ENCODE measurements at places on chromosomes 6 and 20. TPM values are rescaled to one million over a fixed set of nuclear protein-coding genes. Genes with fewer than 3 reads are reported as not detected.

- DNase-seq: no peak
These were observed 24.0 kb downstream of the CMTR1 start for GRCh38 chr6:37456816-37457560.

GRCh38 chr20:39792334-39792733 lies 830.2 kb downstream of the DHX35 start:
- no peak for DNase-seq

GRCh38 chr6:140504776-140505175 lies 1130.3 kb upstream of the CITED2 start:
- DNase-seq: no peak

GRCh38 chr6:90187437-90188121 lies 109.1 kb downstream of the BACH2 start:
- DNase-seq: no peak

DNA sequence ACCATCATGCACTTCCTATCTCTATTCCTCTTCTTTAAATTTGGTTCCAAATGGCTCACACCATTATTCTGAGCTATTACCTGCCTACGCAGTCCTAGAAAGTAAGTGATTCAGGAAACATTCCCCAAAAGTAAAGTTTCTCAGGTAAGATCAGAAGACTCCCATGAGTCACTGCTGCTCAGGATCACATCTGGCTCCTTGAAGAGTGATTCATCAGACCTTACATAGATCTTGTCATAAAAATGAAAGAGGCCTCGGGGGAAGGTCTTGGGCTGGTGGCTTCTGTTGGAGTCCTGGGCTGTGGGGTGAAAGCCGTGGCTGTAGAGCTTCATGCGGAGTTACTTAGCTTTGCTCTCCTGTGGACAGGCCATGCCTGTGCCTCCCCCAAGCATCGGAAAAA lies 35.9 kb downstream of the PLG start:
- no peak for DNase-seq

DNA sequence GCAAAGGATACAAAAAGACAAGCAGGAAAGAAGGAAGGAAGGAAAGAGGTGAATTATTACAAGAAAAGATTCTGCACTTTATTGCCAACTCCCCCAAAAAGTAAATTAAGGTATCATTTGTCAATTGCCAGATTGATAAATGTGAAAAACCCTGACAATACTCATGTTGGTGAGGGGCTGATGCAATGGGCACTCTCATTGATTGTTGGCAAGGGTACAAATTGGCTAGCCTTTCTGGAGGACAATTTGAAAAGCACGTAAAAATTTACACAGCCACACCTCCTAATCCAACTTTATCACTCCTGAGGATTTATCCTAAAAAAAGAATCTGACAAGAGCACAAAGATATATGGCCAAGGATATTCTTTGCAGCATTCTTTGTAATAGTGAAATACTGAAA lies 47.7 kb downstream of the SCML4 start:
- no peak for DNase-seq

GRCh38 chr6:51282026-51282425 lies 463.4 kb downstream of the TFAP2B start:
- no peak for DNase-seq

- DNase-seq: no peak
These were observed 167.2 kb upstream of the MAP3K7 start for GRCh38 chr6:90753820-90754643.

- no peak for DNase-seq
These were observed 53.9 kb downstream of the AKAP12 start for GRCh38 chr6:151293688-151294016.

DNA sequence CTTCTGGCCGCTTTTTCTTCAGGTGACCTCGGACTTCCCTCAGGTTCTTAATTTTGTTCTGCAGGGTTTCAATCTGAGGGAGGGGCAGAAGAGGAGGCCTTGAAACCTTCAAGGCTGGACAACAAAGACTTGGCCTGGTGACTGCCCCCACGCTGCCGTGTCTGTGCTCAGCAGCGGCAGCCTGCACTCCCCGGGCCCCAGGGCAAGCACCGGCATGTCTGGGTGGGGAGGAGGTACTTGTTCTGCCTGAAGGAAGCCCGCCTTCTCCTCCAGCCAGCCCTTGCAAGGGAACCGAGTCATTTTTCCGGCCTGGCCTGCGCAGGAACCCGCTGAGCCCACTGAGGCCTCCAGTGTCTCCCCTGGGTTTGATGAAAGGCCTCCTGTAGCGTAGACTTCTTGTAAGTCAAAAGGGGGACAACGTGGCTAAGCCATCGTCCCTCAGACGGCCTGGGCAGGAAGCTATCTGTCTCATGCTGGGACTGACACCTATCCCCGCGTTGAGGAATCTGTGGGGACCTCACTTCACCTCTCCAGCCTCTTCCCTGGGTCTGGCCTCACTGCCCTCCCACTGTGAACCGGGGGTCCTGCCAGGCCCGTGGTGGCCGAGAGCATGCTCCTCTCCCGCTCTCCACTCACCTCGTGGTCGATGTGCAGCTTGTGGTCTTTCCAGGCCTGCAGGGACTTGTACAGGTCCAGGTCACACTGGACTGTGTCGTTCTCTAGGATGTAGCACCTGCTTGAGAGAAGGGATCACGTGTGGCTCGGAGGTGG lies 119.9 kb downstream of the SULF2 start:
- DNase-seq: no peak

GRCh38 chr6:33897189-33897780 lies 93.5 kb upstream of the MLN start:
- no peak for DNase-seq

DNA sequence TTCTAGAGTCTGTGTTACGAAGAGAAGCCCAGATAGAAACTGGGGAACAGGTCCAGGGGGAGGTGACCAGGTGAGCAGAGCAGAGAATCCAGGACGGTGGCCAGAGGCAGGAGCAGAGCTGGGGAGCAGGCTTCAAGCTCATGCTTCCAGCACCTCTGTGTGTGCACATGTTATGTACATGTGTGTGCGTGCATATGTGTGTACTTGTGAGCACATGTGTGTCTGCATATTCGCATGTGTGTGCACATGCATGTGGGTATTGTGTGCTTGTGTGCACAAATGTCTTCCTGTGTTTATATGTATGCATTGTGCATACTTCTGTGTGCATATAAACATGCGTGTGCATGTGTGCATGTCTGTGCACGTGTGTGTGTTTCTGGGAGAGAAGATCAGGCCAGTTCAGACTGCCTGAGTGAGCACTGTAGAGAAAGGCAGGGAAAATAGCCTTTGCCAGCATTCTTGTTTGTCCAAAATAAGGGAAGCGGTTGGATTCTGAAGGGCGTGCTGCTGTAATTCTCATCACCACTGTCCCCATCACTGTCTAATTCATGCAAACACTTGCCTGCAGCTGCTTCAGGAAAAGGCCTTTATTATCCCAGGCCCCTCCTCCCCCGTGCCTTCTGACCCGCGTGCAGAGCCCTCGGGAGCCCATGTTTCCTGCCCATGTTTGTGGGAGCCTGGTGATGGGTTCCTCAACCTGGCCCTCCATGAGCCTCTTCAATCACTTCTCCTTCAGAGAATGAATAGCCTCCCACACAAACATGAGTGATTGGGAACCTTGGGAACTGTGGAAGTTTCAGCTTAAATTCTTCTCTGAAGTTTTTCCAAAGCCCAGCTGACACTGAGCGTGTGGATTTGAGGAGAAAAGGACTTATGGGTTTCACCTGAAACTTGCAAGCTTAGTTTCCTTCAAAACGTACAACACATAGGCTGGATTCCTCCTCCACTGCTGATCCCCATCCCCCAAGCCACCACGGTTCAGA lies 161.7 kb upstream of the AFDN start:
- DNase-seq: no peak

GRCh38 chr6:39685938-39686337 lies 39.3 kb downstream of the KIF6 start:
- no peak for DNase-seq

DNA sequence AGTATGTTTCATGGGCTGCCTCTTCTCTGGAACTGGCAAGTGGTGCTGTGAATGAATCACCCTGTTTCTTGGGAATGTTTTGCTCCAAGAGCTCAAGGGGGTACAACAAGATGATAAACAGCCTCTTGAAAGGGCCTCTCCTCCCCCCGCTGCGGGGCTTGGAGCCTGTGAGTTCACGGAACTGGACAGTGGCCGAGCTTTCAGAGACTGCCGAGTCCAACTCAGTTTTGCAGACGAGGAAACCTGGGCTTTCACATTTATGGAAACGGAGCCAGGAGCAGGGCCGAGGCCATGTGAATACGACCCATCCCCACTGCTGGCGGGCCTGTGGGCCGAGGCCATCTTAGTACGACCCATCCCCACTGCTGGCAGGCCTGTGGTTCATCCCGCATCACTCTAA lies 18.2 kb upstream of the SRC start:
- no peak for DNase-seq

GRCh38 chr6:11532097-11532496 lies 5.5 kb upstream of the TMEM170B start:
- no peak for DNase-seq

DNA sequence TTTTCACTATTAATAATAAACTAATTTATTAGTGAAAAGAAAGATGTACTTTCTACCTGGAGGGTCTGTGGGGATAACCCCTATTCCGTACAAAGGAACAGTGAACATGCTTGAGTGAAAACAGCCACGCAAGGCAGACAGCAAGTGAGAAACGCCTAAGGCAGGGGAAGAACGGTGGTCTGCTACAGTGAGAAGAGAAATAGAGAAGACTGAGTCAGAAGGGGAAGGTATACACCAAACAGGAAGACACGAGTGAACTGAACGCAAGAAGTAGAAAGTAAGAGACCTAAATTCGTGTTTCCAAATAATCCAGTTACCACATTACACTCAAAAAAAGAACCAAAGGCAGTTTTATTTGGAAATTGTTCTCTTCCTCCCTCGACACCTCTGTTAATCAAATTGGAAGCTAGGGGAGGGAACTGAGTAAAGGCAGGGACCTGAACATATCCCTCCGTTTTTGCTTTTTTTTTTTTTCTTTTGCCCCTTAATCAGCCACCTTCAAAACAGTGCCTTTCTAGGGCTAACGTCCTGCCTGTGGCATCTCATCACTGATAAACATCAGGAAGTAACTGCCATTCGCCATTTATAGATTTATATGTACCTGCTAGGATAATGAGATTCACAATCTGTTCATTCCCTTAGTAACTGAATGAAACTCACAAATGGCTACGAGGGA lies 48.9 kb downstream of the ATXN1 start:
- DNase-seq: no peak

GRCh38 chr6:68008445-68008844 lies 626.6 kb upstream of the ADGRB3 start:
- no peak for DNase-seq

DPPA5 gene
- polyA plus RNA-seq: not detected

GPX5 gene
- polyA plus RNA-seq: not detected

PLG gene
- 13.6 TPM for polyA plus RNA-seq

NKX2-4 gene
- polyA plus RNA-seq: not detected

PDE10A gene
- polyA plus RNA-seq: 18.3 TPM

ISM1 gene
- 4.4 TPM for polyA plus RNA-seq

NFKBIL1 gene
- 22.1 TPM for polyA plus RNA-seq

HEY2 gene
- 7.2 TPM for polyA plus RNA-seq

All from renal pelvis (tissue), 12 donors.